ENCODE measurements at places on chromosomes 1 and 21.

- no peak for DNase-seq
Observed at GRCh38 chr1:244271004-244271403, 180.7 kb downstream of the ADSS2 start.

DNA sequence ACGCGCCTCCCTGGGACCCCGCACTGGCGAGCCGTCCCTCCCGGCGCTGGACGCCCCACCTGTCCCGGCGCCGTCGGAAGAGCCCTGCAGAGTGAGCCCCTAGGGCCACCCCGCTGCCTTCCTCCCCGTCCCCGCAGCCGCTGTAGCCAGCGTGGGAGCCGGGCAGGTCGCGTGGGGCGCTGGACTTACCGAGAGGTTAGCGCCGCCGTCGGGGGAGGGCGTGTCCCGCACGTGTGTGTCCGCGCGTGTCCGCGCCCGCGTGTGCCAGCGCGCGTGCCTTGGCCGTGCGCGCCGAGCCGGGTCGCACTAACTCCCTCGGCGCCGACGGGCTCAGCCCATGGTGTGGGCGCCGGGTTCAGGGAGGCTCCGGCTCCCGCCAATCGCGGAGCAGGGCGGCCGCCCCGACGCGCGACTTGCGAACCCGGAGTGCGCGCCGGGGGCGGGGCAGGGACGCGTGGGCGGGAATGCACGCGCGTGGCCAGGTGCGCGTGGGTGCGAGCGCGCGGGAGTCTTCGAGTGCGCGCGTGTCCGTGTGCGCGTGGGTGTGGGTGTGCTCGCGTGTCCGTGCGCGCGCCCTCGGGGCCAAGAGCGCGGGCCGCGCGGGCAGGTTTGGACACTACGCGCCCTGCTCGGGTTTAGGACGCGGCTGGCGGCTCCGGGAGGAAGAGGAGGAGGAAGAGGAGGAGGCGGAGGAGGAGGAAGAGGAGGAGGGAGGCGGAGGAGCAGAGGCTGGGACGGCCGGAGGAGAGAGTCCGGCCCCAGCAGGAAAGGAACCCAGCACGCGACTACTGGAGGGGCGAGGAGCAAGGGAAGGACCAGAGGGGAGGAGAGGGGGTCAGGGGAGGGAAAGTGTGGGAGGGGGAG lies 145.2 kb upstream of the ETS2 start:
- DNase-seq = peak; percentile 41

DNA sequence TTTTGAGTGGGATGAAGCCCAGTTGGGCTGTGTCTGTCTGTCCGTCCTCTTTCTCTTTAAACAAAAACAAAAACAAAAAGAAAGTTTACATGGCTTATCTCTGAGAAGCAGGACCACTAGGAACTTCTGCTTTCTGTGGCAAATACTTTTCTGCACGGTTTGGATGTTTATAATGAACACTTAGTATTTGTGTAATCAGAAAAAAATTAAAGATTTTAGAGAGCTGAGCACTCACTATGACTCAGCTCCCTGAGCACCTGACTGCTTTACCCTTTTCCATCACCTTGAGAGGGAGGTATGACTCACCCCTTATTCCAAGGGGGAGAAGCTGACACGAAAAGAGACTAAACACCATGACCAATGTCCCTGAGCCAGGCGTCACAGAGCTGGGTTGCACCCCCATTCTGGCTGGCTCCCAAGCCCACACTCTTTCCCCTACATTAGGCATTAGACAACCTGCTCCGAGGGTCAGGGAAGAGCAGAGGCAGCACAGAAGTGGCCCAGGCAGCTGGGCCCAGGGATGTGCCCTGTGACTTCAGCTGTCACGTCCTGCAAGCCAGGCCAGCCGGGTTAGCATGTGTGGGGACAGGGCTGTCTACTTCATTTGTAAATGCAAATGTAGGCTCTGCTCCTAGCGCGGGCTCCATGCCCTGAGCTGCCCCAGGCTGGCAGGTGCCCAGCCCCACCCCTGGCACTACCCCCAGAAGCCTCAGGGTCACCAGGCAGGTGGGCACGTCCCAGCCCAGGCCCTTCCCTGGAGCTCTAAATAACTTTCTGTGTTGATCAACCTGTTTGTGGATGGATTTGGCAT lies 30.4 kb downstream of the RAP1GAP start:
- DNase-seq = peak; percentile 97

- DNase-seq = no peak
Observed at GRCh38 chr1:213651077-213651476, 336.7 kb upstream of the PROX1 start.

- DNase-seq = peak; percentile 19
Observed at GRCh38 chr1:3650248-3651025, 534 bp upstream of the WRAP73 start.

- DNase-seq = no peak
Observed at GRCh38 chr1:63893976-63894375, 120.2 kb downstream of the ROR1 start.

DNA sequence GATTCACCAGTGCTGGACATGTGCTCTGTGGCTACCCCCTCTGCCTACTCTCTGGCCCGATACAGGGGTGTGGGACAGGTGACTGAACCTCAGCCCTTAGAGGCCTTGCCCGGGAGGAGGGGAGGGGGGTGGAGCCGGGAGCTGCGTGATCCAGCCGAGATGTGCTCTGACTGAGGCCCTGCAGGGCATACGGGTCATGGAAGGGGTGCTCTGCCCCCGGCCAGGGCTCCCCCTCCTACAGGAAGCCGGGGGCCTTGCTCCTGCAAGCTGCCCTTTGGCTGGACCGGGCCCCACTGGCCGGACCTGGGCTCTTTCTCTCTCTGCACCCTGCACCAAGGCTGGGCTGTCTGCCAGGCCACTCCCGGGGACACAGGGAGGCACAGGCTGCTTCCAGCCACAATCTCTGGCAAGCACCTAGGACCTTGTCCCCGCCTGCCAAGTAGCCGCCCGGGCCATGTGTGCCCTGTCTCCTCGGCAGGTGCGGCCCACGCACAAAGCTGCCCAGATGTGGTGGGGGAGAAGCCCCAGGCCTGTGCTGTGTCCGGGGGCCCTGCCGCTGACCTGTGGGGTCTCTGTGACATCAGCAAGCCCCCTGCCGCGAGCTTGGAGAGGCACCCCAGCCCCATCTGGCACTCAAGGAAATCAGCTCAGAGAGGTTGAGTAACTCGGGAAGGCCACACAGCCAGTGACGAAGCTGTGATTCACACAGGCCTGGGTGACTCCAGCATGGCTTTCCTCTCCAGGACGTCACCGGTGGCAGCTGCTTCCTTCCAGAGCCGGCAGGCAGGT lies 1.5 kb downstream of the SCNN1D start:
- no peak for DNase-seq

DNA sequence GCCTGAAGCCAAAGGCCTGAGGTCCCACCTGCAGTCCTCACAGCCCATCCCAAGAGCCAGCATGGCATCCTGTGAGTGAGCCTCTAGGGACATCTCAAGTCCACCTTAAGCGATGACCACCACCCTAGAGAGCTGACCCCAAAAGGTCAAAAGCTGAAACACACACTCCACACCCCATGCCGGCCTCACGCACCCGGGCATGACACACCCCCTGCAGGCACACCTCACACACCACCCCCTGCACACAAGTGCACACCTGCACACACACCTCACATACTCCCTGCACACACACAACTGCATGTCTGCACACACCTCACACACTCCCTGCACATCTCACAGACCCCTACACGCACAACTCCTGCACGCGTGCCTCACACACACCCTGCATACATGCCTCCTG lies 118.7 kb downstream of the NPHP4 start:
- DNase-seq = no peak

DNA sequence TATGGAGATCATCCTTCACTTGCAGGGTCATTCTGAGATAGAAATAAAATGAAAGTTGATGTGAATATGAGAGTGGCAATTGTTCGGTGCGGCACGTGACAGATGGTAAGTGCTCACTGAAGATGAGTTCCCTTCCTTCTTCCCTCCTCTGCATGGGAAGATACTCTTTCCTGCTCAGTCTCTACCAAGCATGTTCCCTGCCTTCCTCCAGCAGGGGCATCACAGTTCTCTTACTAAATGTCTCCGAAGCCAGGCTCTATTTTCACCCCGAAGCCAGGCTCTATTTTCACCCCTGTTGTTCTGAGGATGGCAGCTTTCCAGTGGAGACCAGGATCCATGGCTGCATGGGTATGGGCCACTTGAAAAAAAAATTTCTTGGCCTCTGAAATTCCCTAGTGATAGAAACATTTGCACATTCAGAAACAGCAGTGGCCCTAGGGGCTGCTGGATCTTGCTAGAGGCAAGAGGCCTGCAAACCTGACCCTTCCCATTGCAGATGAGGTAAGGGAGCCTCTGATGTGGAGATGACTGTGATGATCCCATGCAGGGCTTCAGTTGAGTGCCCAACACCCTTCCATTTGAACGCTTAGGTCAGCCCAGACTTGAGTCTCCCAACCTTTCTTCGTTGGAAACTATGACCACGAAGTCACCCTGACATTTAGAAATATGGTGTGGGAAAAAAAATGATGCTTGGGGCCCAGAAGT lies 123.7 kb upstream of the HMGB4 start:
- no peak for DNase-seq

DNA sequence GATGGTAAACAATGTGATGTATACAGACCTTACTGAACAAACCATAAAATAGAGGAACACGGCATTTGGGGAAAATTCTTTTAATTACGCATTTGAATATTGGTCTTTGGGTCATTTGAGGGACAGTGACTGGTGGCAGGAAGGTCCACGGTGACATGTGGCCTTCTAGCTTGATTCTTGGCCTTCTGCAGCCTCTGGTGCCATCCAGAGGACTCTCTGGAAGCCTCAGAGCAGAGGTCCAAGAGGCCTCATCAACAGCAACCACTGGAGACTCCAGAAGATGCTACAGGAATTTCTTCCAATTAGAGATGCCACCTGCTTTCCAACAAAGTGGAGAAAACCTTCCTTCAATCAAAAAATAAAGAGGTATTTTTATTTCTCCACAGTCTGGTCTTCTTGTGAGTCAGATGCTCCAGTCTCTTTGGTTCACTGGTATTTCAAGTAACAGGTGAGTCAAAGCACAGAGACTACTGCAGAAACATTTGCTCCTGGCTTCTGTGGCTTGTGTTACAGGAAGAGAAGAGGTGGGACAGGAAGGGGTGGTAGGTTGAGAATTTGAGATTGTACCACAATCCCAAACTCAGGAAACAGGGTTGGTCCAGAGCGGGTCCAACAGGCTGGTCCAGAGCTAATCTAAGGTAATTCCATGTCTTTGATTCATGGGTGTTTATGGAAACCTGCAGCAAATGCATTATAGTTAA lies 2.7 kb upstream of the F5 start:
- DNase-seq = no peak

DNA sequence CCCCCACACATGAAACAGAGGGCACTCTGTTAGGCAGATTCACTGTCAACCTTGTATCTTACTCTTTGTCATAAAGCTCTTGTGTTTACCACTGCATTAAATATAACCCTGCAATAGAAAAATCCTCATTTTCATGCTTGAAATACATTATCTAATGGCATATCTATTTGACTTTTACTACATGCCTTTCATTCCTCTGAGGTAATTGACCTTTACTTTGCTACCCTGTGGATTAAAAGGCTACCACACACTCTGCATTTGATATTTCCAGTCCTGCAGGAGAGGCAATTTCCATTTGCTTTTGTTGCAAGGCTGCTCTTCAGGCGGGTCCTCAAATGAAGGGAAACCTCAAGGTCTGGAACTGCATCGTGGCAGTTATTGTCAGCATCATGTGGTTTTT lies 238.0 kb downstream of the NTNG1 start:
- DNase-seq = no peak

- no peak for DNase-seq
Observed at GRCh38 chr1:5658340-5659316, 333.6 kb downstream of the NPHP4 start.

DNA sequence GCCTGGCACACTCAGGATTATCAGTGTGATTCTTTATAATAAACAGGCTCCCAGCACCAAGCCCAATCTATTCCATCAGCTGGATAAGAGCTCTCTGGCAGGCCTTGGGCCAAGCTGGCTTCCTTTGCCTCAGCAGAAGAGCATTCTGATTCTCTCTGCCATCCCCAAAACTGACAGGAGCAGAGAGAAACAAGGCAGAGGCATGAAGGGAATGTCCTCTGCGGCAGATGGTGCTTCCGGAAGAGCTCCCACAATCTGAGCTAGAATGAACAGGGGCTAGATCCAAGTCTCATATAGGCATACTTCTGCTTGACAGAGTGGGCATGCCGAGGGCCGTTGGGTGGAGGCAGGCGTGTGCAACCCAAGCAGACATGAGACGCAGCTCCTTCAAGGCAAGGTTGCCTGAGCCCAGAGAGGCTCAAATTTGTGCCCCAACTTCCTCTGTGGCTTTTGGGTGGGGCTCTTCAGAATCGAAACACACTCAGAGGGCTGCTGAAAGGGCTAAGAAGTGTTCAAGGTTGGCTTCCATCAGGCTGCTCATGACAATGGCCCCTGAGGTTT lies 4.0 kb downstream of the CAPN2 start:
- no peak for DNase-seq

DNA sequence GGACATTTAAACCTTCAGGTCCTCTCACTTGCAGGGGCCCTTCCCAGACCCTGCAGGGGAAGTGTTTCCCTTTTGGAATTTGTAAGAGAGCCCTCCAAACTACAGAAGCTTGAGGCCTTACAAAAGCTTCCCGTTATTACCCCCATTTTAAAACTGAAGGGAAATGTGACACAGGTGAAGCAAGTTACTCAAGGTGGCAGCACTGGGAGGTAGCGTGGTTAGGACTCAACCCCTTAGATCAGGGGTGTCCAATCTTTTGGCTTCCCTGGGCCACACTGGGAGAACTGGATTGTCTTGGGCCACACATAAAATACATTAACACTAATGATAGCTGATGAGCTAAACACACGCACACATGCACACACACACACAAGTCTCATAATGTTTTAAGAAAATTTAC lies 15.8 kb upstream of the ZC3H12A start:
- no peak for DNase-seq

DNA sequence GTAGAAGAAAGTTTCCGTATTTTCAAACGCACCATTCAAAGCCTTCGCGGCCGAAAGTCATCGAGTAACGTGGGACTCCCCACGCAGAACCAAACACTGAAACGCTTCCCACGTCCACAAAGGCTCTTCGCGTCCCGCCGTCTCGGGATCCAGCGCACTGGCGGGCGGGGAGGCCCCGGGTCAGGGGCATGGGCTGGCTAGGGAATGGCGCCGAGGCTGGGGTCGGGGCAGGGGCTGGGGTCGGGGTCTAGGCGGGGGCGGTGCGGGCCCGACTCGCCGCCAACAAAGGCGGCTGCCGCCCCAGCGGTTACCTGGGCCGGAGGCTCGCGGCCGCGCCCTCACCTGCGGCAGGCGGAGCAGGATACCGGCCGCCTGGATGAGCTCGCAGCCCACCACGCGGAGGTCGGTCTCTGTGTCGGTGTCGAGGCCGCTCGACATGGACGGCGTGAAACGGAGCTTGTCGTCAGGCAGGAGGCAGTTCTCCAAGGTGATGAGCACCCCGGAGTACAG lies 403 bp downstream of the CCNL2 start:
- no peak for DNase-seq

- peak; percentile 25 for DNase-seq
Observed at GRCh38 chr1:231163830-231164427, 2.1 kb downstream of the TRIM67 start.
